Psoas muscle (tissue), 8 donors: ENCODE measurements at places on chromosomes 16 and 17.

DNA sequence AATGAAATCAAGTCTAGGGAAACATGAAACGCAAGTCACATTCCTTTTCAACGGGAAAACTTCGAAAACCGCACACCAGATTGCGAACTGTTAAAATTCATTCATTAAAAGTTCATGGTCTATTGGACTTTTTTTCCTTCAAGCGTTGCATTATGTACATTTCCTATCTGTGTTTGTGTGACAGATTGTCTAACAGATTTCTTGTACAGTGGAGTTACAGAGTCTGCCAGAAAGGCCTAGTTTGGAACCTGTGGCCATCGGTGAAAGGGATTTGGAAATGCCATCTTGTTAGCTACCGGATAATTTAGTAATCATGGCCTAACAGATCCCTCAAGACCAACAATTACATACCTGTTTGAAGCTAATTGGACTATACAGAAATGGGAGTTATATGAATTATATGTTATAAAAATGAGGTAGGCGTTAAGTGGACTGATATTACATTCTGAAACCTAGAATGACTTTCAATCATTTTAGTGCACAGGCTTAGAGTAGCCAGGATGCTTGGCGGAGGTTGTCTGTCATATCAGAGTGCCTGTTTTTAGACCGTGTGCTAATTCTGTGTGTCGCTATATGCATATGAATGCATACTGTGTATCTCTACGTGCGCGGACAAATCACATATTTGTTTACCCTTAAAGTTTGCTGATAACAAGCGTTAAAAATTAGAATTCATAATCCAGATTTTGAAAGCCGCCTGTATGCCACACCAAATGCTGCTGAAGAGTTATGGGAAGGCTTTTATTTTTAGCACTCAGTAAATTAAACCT is 885.4 kb upstream of the RBFOX1 start:
- DNase-seq: no peak

DNA sequence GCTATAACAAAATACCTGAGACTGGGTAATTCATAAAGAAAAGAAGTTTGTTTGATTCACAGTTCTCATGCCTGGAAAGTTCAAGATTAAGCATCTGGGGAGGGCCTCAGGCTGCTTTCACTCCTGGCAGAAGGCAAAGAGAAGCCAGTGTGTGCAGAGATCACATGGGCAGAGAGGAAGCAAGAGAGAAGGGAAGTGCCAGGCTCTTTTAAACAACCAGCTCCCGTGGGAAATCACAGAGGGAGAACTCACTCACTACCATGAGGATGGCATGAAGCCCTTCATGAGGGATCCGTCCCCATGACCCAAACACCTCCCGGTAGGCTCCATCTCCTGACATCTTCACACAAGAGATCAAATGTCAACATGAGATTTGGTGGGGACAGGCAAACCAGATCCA is 501.6 kb downstream of the MAF start:
- DNase-seq: no peak

- no peak for DNase-seq
These were observed 2.8 kb upstream of the ATXN2L start for GRCh38 chr16:28820016-28820415.

GRCh38 chr17:65065906-65066305 is 9.4 kb upstream of the GNA13 start:
- DNase-seq: no peak

DNA sequence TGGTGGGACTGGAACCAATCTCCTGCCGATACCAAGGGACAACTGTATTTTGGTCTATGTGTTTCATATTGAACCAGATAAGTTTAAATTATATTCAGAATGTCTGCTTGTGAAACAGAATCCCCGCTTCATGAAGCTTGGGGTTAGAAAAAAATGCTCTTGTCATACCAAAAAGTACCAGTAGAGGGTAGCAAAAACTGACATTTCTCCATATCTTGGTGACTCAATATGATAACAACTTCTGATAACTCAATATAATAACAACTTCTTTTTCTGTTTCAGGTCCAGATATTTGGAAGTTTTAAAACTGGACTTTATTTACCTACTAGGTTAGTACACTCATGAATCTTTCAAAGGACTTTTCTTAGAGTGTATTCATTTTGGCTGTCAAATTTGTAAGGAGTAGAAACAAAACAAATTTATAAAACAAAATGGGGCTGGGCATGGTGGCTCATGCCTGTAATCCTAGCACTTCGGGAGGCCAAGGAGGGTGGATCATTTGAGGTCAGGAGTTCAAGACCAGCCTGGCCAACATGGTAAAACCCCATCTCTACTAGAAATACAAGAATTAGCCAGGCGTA is 52.3 kb upstream of the ADCY7 start:
- DNase-seq: no peak

GRCh38 chr17:68613739-68614298 is 12.7 kb upstream of the FAM20A start:
- DNase-seq: peak; percentile 13

DNA sequence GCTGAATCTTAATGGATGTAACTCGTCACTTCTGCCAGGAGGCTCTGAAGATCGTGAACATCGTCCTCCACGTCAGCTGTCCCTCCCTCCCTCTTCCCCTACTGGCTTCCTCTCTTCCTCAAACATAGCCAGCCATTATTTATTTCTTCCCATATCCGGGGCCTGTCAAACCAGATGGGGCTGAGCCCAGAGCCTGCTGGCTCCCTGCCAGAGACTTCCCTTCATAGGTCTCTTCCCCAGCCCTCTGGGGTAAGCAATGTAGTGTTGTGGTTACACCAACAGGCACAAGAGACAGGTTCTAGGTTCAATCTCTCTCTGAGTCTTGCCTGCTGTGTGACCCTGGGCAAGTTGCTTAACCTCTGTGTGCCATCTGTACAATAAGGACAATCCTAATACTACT is 40.1 kb upstream of the ZFP90 start:
- no peak for DNase-seq

- no peak for DNase-seq
These were observed 140.3 kb upstream of the FOXF1 start for GRCh38 chr16:86370062-86370461.

DNA sequence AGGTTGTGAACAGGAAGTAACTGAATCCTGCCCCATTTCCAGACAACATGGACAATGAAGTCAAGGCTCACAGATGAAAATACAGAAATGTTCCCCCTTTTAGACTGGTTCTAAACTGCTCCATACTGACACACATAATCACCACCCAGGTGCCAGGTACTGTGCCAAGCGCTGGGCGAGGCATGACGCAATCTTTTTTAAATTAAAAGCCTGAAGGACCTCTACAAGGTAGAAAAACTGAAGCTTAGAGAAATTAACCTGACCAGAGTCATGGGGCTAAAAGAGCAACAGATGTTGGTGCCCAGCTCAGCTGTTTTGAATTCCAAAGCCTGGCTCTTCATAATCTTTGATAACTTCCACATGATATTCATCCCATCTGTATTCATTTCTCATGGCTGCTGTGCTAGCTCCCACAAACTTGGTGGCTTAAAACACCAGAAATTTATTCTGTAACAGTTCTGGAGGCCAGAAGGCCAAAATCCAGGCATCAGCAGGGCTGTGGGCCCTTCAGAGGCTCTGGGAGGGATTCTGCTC is 4.9 kb upstream of the RAB11FIP4 start:
- DNase-seq: no peak

GRCh38 chr17:31394544-31394943 is 3.1 kb downstream of the RAB11FIP4 start:
- DNase-seq: no peak

DNA sequence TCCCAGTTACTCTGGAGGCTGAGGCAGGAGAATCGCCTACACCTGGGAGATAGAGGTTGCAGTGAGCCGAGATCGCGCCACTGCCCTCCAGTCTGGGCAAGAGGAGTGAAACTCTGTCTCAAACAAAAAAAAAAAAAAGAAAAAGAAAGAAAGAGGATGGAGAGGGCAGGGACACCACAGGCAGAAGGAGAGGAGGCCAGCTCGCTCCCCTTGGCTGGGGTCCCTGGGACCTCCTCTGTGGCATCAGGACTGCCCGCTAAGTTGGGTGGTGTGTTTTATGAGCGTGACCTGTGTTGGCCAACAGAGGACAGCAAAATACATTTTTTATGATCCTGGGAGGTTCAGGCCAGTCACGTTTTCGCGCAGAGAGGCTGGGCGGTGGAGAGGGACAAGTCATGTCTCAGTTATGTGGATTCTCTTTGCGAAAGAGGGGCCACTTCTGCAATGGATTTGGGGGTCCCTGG is 229.6 kb downstream of the MRTFB start:
- peak; percentile 75 for DNase-seq

GRCh38 chr16:7227229-7227721 is 105.4 kb upstream of the RBFOX1 start:
- DNase-seq: no peak
